Left renal pelvis (tissue), 4 donors: ENCODE measurements at places on chromosomes 3 and 15. TPM values are rescaled to one million over a fixed set of nuclear protein-coding genes. Genes with fewer than 3 reads are reported as not detected.

GRCh38 chr3:30970183-30970582 lies 75.7 kb upstream of the GADL1 start:
- DNase-seq, result no peak

The CHRM5 gene
- polyA plus RNA-seq, result 0.10 TPM

The CDC25A gene
- polyA plus RNA-seq, result 8.4 TPM

GRCh38 chr3:168044049-168044448 lies 51.7 kb downstream of the GOLIM4 start:
- DNase-seq, result no peak

- DNase-seq, result no peak
Measured at GRCh38 chr15:38004218-38004861, 69.9 kb downstream of the TMCO5A start.

GRCh38 chr15:73258271-73259108 lies 110.3 kb downstream of the HCN4 start:
- no peak for DNase-seq

- no peak for DNase-seq
Measured at GRCh38 chr3:40262331-40262730, 47.2 kb upstream of the EIF1B start.

- no peak for DNase-seq
Measured at GRCh38 chr3:29426302-29427226, 145.7 kb downstream of the RBMS3 start.

- DNase-seq, result no peak
Measured at GRCh38 chr3:176167272-176167671, 1030.0 kb downstream of the TBL1XR1 start.
